ENCODE measurements at places on chromosomes 12 and 14.

DNA sequence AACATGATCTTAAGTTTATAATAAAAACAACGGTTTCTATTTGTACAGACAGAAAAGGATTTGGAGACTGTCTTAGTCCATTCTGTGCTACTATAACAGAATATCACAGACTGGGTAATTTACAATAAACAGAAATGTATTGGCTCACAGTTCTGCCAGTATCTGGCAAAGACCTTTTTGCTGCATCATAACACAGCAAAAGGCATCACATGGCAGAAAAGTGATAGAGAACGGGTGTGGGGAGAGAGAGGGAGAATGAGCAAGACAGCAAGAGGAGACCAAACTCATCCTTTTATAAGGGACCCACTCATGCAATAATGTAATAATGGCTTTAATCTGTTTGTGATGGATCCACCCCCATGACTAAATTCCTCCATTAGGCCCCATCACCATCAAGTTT lies 17.0 kb upstream of the NUDT4 start:
- DNase-seq: no peak

- DNase-seq: no peak
Measured at GRCh38 chr12:26855337-26855736, 22.3 kb upstream of the ITPR2 start.

DNA sequence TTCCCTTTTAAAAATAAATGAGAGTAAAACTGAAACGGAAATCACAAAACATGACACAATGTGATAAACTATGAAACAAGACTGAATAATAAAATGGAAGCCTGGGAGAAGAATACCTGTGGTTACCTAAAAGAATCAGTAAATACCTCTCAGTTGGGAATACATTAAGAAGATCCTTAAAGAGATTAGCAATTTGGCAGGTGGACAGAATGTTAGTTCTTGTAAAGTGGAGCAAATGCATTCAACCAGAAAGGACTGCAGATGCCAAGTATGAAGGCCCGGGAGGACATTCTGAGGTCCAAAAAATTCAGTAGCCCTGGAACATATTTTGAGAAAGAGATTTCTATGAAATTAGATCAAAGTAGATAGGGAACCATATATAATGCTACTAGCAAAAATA lies 861.3 kb upstream of the SEL1L start:
- DNase-seq: no peak

DNA sequence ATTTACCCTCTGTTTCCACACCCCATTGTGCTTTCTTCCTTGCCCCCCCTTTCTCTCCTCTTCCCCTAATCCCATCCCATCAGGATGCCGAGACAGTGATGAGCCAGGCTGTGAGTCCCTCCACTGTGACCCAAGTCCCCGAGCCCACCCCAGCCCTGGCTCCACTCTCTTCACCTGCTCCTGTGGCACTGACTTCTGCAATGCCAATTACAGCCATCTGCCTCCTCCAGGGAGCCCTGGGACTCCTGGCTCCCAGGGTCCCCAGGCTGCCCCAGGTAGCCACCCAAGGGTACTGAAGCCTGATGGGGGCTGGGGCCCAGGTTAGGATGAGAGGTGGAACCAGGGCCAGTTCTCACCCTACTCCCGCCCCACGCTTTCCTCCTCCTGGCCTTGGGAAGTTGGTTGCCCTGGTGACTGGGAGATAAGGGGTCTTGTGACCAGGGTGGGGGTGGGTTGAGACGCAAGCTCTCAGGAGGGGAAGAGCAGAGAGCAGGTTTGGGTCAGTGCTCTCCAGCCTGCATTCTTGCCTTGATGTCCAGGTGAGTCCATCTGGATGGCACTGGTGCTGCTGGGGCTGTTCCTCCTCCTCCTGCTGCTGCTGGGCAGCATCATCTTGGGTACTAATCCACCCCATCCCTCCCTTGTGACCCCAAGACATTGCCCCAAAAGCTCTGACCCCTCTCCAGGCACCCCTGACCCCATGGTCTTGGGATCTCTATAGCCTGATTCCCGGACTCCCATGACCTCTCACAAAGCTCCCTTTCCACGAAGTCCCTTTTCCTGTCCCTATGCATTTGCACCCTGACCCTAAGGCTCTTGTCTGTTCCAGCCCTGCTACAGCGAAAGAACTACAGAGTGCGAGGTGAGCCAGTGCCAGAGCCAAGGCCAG lies 1.2 kb downstream of the AMHR2 start:
- no peak for DNase-seq

GRCh38 chr12:29282031-29282816 lies 98.7 kb downstream of the ERGIC2 start:
- no peak for DNase-seq

- DNase-seq: no peak
Measured at GRCh38 chr14:92190768-92191167, 69.0 kb downstream of the CPSF2 start.

- no peak for DNase-seq
Measured at GRCh38 chr12:57694459-57695019, 607 bp downstream of the OS9 start.

- DNase-seq: no peak
Measured at GRCh38 chr14:37665479-37665878, 70.0 kb downstream of the TTC6 start.

DNA sequence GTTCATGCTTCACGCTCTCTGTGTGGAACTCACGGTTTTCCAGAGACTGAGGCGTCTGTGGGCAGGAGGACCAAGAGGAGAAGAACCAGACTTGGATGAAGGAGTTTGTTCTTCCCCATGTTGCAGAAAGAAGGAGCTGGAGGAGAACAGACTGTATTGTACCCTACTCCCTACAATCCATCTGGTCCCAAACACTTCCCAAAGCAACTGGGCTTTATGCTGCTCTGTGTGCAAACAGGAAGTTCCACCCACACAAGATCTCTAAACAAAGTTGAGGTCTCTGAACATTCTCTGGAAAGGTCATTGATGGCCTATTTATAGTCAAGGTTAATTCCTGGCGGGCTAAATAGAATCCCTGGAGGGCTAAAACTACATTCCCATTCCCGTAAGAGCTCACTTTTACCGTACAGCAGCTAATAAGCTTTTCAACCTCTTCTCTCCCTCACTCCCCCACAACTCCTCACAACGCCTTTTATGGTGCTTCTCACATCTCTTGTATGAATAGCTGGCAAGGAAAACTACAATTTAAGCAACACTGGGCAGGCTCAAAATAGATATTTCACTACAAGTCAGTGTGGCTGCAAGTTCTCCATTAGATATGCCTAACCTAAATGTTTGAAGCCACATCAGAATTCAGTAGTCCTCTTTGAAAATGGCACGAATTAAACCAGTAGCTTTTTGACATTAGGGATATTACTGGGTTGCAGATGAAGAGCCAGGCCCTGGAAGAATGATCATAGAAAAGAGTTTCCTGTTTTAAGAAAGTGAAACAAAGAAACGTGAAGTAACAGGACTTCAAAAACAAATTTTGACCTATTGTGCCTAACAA lies at the start of gene A2M:
Gene A2M (minus strand): TSS at position 189 of the 829 bp plus-strand sequence. CDS start 70 bp downstream, at position 119.
- peak; percentile 15 for DNase-seq

DNA sequence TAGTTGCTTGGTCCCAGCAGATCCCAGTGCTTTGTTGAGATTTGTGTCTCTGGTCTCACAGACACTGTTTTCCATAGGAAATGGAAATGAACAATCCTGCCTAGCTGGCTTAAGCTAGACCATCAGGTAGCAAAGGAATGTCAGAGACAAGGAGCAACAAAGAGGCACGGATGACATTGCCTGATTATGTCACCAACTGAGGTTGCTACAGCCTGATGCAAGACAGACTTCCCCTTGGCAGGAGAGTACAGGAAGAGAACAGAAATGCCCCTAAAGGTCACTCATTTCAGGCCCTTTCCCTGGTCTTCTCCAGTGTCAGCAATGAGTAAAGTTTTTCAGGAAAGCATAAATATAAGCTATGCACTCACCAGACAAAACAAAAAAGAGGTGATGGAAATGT lies 2.0 kb upstream of the PRB2 start:
- DNase-seq: no peak

- DNase-seq: no peak
Measured at GRCh38 chr14:105855893-105856675, 329.7 kb downstream of the TMEM121 start.
